Fibroblast of lung (primary cell): ENCODE measurements at places on chromosomes 3 and 15. TPM values are rescaled to one million over a fixed set of nuclear protein-coding genes. Genes with fewer than 3 reads are reported as not detected.

- DNase-seq, result peak; percentile 38
- peaks cover 7% of the 10 kb centered on the region for H3K4me1 ChIP-seq
- H3K27ac ChIP-seq, result no peak overlapping the region
- no peaks in the 10 kb centered on the region for H3K36me3 ChIP-seq
- no peaks in the 10 kb centered on the region for H3K27me3 ChIP-seq
Measured at GRCh38 chr3:177816667-177817208, 619.5 kb upstream of the TBL1XR1 start.

DNA sequence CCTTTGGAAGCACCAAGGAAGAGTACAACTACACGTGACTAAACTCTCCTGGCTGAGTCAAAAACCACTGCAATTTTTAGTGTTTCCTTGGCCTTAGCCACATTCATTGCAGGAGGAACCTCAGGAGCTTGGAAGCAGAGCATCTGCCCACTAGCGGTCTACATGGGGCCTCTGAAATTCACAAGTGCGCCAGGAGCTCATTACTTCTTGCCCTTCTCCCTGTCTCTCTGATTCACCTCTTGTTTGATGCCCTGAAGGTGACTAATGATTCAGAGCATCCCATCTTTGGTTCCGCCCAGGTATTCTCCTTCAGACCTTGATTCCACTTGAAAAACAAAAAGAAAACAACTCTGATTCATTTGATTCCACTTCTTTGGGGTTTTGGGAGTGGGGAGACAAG, 201.1 kb upstream of the LPP start:
- no peak overlapping the region for H3K4me3 ChIP-seq
- no peak overlapping the region for H3K27ac ChIP-seq
- no peaks in the 10 kb centered on the region for H3K27me3 ChIP-seq
- no peak for DNase-seq
- no peaks in the 10 kb centered on the region for H3K36me3 ChIP-seq

DNA sequence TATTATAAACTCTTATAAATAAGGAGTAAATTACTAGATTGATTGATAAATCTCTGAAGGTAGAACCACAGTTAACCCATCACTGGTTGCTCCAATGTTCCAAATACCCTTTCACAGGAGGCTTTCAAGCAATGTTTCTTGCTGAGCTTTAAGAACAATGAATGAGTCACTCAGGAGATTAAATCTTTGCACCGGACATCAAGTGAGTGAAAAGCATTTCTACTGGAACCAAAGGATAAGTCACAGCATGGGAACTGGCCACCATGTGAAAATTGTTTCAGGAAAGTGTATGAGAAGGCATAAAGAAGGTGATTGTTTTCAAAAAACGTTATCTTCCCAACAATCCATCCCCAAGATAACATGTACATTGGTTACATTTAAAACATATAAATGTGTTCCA, 90.6 kb downstream of the CNTN3 start:
- no peak overlapping the region for H3K27ac ChIP-seq
- DNase-seq, result peak; percentile 11

- H3K36me3 ChIP-seq, result no peaks in the 10 kb centered on the region
- no peaks in the 10 kb centered on the region for H3K4me1 ChIP-seq
- peak; percentile 35 for DNase-seq
- H3K4me3 ChIP-seq, result peak overlapping the region; percentile 13
- H3K27ac ChIP-seq, result no peak overlapping the region
Measured at GRCh38 chr3:186772701-186773417, 10.5 kb upstream of the EIF4A2 start.

- no peak overlapping the region for H3K4me3 ChIP-seq
- no peaks in the 10 kb centered on the region for H3K4me1 ChIP-seq
- peak; percentile 41 for DNase-seq
- no peaks in the 10 kb centered on the region for H3K27me3 ChIP-seq
Measured at GRCh38 chr3:149555927-149556326, 81.4 kb downstream of the TM4SF4 start.

The ATP8B4 gene
- 7.4 and 19.5 TPM in 2 replicates for total RNA-seq

The CADM2 gene
- total RNA-seq, result under 0.01 TPM in 1 of 2 replicates, not detected in the other
